Activated T-helper 1 cell treated with anti-CD3 and anti-CD28 coated beads, Interleukin-2, amount 50 U/mL, for 16 hours (primary cell): ENCODE measurements at places on chromosomes 2 and 18.
A peak's percentile ranks its signal among the peaks of the same experiment; 100 is the strongest.

GRCh38 chr2:236575510-236575909 lies 5.9 kb downstream of the ACKR3 start:
- no peak for DNase-seq

DNA sequence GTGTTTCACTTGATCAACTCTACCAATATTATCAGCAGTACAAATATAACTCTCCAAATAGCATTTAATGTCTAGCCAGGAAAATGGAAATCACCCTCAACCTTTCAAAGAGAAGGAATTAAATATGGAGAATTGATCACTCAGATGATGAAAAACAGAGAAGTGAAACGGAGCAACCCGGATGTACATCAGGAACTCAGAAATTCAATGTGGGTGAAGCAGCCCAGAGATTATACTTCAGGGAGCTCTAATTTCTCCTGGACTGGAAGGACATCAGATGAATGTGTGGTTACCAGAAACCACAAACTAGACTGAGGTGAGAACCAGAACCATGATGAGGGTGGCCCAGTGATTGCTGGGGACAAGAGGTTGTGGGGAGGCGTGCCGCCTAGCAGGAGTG lies 35.5 kb upstream of the COBLL1 start:
- no peak for DNase-seq

GRCh38 chr2:159229476-159230144 lies 56.9 kb downstream of the WDSUB1 start:
- no peak for DNase-seq

- DNase-seq, result no peak
Observed at GRCh38 chr2:3557639-3558204, 411 bp downstream of the RNASEH1 start.

GRCh38 chr18:11672846-11673454 lies 16.1 kb upstream of the GNAL start:
- no peak for DNase-seq

- DNase-seq, result no peak
Observed at GRCh38 chr2:165864296-165864695, 70.2 kb upstream of the GALNT3 start.

DNA sequence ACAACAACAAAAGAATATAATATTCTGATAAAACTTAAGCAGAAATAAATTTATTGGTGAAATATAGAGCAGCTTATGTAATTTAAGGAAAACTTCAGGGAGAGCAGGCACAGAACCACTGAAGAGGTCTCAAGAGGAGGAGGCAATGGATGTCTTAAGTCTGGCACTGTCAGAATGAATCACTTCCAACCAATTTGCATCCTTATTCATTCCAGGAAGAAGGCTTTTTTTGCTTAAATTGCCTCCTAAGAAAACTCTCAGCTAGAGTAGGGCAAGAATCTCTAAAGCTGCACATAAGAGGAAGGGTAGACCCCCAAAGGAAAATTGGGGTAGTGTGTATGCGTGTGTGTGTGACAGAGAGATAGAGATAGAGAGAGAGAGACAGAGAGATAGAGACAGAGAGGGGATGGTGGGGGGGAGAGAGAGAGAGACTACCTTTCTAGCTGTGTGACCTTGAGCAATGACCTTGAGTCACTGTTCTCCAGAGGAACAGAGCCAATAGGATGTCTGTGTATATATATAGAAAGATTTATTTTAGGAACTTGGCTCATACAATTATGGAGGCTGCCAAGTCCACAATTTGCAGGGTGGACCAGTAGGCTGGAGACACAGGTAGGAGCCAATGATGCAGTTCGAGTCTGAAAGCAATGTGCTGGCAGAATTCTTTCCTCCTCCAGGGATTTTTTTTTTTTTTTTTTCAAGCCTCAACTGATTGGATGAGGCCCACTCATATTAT lies 96.4 kb upstream of the LINC00305 start:
- DNase-seq, result no peak

GRCh38 chr2:175436076-175436475 lies 254.6 kb upstream of the ATP5MC3 start:
- no peak for DNase-seq

DNA sequence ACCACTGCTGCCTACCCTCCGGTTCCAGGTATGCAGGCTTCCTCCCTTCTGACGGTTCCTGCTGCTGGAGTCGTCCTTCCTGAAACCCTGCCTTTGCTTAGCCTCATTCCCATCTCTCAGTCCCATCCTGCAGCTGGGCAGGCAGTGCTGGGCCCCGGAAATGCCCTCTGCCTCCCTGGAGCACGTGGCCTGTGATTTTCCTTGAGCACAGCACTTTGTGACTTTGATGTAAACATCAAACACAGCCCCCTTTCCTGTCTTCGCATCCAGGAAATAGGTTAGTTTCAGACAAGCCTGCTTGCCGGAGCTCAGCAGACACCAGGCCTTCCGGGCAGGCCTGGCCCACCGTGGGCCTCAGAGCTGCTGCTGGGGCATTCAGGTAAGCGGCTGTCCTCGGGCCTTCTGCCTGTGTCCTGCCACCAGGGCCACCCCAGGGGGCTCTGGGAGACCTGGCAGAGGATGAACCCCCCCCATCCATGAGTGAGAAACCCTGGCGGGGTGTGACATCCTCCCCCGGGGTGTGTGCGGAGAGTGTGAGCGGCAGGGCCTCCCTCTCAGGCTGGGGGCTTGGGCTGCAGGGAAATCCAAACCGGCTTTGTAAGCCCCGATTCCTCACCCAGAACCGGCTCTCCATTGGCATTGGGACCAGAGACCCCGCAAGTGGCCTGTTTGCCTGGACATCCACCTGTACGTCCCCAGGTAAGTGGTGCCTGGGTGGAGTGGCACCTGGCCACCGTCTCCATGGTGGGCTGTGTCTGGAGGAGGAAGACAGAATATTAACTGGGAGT lies at the start of gene ZAP70:
TSS of gene ZAP70 (plus strand) at position 281 of the 788 bp plus-strand sequence. CDS start 10,461 bp downstream, outside the sequence.
- DNase-seq, result peak; percentile 35

DNA sequence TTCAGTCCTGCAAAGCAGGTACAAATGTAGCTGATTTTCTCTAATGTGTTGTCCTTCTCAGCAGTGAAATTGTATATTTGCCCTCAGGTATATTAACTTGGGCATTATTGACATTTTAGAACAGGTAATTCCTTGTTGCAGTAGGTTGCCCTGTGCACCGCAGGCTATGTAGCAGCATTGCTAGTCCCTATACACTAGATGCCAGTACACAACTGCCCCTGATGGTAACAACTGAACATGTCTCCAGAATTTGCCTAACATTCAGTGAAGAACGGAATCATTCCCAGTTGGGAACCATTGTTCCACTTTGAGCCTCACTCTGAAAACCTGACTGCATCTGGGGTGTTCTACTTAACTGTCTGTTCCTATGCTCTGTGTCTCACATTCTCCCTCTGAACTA lies 23.1 kb upstream of the TFPI start:
- DNase-seq, result no peak

DNA sequence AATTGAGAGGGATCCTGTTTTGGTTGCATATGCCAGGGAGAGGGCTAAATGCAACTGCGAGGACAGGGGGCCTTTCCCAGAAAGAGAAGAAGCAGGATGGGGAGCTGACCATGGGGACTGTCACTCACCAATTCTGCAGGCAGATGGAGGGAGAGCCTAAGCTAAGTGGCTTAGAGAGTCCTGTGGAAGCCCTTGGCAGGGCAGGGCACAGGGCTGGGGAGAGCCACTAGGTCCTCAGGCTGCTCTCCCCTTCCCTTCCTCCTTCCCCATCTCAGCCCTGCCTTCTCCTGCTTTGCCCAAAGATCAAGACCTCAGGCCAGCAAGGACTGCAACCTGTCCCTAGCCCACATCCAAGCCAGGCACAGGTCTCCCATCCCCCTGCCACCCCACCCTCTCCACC lies 24.4 kb upstream of the CATIP start:
- no peak for DNase-seq

GRCh38 chr2:40440835-40441234 lies 11.1 kb downstream of the SLC8A1 start:
- no peak for DNase-seq

DNA sequence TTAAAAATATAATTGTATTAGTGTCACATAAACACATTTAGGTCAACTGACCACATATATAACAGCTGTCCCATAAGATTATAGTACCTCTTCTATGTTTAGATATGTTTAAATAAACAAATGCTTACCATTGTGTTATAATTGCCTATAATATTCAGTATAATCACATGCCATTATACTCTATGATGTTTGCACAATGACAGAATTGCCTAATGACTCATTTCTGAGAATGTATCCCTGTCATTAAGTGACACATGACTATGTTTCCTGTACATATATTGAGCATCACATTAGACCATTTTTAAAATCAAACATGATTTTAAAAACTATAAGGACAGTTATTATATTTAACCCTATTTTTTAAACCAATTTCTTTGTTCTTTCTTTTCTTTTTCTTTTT lies 89.8 kb downstream of the HS6ST1 start:
- DNase-seq, result no peak

- DNase-seq, result no peak
Observed at GRCh38 chr2:43100883-43101662, 125.3 kb downstream of the ZFP36L2 start.

GRCh38 chr18:55268628-55269275 lies 309.5 kb upstream of the CCDC68 start:
- DNase-seq, result no peak

GRCh38 chr18:55163550-55163949 lies 204.3 kb upstream of the CCDC68 start:
- DNase-seq, result no peak

DNA sequence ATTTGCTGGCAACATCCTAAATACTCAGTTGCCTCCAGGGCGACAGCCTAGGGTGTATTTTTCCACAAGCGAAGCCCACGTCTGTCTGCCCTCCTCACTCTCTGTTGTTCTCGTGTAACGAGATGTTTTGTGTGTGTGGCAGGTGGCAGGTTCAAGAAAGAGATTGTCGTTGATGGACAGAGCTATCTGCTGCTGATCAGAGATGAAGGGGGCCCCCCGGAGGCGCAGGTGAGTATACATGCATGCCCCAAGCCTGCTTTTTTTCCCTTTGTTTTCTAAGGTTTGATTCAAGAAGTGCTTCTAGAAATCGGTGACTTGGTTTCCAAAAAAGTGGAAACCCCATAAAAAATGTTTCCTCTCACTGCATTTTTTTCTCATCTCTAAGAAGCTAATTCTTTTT lies 247.0 kb downstream of the AGAP1 start:
- DNase-seq, result no peak

GRCh38 chr2:171018522-171018921 lies 89.5 kb downstream of the GORASP2 start:
- no peak for DNase-seq

DNA sequence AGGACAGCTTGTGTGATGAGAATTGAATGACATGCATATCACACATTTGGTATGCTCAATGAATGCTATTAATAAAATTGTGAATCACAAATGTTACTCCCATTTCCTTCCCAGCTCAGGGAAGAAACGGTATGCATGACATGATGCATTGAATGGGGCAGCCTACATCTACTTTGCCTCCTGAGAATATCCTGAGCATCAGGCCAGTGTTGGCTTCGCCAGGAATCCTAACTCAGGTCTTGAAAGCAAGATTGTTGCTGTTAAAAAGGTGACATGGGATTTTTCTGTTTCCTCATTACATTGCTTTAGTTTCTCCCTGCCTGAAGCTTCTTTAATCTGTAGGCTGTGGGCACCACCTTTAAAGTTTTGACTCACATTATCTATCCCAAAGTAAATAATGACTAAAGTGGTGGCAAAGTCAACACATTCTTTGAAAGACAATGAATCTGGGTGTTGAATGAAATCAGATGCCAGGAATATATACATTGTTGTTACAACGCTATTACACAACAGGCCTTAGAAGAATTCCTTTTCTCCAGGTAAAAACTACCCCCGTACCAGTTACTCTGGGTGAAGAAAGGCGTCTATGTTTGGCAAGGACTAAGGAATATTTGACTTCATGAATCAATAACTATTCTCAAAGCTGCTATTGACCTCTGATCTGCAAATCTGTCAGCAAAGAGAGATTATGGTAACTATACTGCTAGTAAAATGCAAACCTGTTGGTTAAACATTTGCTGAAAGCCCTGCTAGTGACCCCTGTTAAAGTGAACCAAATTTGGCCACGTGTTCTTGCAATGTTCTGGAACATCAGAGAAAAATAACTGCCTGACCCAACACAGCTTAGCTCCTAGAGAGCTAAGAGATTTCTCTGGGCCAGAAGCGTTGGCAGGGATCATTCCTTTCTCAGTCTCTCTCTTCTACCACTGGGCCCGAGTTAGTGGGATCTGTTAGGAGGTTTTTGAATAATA lies 30.5 kb upstream of the NEDD4L start:
- DNase-seq, result no peak

- DNase-seq, result no peak
Observed at GRCh38 chr2:36613801-36614200, 15.8 kb upstream of the FEZ2 start.

DNA sequence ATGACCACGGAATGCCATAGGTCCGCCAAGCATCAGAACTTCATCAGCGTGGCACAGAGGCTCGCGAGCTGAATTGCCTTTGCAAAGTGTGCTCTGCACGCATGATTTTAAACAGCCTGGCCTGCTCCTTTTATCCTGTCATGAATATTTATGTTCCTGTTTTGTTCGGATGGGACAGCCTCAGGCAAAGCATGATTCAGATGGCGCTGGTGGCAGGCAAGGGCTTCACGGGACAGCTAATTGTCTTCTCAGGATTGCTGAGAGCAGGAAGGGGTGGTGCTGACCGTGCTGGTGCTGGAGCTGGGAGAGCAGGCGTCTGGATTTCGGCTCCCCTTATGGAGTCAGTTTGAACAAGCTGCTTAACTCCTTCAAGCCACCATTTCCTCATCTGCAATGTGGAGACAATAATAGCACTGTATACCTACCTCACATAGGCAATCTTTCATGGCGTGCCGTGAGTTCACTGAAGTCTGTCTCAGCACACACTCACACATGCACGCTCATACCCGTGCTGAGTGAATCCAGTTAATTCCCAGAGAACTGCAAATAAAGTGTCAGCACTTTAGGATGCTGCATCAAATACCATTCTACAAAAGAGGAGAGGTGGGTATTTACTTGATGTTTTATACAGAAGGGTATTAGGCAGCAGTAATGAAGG lies 79.7 kb upstream of the APCDD1 start:
- no peak for DNase-seq

DNA sequence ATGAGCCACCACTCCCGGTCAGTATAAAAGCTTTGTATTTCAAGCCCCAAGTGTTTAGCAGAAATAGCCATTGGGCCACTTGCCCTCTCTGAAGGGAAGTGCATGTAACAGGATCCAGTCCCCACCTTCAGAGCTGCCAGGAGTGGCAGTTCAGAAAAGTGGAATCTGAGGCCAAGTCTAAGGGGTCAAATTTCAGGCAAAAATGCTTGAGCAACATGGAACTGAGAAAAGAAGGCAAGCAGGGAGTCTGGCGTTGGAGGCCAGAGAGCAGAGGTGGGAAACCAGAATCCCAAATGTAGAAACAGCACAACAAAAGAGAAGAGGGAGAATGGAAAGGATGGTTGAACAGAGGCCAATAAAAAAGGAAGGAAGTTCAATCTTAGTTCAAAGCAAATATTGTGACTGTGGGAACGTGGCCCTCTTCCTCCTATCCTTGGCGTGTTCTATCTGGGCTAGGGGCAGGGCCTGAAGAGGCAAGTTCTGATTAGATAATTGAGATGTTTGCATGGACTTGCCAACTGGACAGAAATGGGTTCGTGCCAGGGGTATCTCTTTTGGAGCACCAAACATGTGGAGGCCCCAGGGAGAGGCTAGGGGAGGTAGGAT lies 102.2 kb downstream of the AP1S3 start:
- no peak for DNase-seq
